ENCODE measurements at places on chromosomes 11 and 22.

- DNase-seq, result no peak
Measured at GRCh38 chr11:73972620-73973449, 9.8 kb downstream of the UCP2 start.

- no peak for DNase-seq
Measured at GRCh38 chr11:129639300-129639699, 176.3 kb upstream of the TMEM45B start.

- no peak for DNase-seq
Measured at GRCh38 chr11:131463649-131464425, 93.4 kb downstream of the NTM start.

- no peak for DNase-seq
Measured at GRCh38 chr11:2929950-2930703, 907 bp upstream of the PHLDA2 start.

DNA sequence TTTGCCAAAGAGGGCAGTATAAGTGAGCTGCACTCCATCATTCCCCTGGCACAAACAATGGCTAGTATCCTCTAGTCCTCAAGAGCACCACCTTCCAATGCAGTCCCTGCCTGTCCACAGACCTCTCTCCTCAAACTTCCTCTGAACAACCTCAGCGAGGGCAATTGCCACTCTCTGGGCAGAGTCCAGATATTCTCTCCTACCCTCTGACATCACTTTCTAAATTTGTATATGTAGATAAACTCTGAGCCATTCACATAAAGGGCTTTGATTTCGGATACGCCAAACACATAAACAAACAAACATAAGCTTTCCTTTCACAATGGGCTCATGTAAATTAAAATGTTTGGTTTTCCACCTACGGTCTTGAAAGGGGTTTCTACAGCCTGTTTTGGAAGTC lies 3.0 kb upstream of the SLC43A3 start:
- DNase-seq, result no peak

DNA sequence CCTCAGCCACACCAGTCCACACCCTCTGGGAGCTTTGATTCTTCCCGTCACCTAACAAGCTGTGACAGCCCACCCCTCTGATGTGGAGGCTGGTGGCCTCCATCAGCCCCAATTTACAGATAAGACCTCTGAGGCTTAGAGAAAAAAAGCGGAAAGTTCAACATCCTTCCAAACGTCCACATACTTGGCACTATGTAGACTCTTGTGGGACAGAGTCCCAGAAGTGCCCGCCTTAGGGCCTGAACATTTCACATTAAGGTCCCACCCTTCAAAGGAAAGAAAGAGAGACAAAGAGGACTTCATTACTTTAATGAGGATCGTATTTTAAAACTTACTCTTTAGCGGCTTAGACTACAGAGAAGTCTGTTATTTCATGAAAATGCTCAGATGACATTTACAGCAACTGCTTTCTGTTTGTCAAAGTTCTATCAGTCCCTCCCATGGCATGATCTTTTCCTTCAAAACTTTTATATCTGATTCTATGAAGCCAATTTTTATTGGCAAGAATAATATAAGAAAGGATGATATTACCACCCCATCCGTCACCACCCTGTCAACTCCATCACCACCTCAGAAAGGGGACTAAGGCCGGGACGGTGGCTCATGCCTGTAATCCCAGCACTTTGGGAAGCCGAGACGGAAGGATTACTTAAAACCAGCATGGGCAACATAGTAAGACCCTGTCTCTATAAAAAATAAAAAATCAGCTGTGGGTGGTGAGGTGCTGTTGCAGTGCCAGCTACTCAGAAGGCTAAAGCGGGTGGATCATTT lies 15.7 kb upstream of the SCGB1A1 start:
- no peak for DNase-seq

GRCh38 chr22:48581205-48581766 lies 1246.4 kb downstream of the BRD1 start:
- no peak for DNase-seq

DNA sequence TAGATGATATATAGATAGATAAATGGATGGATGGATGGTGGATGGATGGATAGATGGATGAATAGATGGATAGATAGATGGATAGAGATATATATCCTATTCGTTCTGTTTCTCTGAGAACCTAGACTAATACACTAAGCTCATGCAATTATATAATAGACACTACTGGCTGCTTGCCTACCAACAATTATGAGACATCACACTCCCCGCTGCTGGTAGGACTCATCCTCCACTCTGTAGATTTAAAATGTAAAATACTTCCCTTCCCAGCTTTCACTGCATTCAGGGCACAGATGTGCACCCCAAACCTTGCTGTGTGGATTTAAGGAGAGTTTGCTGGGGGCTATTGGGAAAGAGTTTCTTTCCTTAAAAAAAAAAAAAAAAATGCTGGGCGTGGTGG lies 28.3 kb upstream of the RCN1 start:
- DNase-seq, result no peak

GRCh38 chr11:2945031-2945756 lies 16.0 kb upstream of the PHLDA2 start:
- DNase-seq, result no peak

- DNase-seq, result no peak
Measured at GRCh38 chr11:11306855-11307254, 46.2 kb downstream of the CSNK2A3 start.

DNA sequence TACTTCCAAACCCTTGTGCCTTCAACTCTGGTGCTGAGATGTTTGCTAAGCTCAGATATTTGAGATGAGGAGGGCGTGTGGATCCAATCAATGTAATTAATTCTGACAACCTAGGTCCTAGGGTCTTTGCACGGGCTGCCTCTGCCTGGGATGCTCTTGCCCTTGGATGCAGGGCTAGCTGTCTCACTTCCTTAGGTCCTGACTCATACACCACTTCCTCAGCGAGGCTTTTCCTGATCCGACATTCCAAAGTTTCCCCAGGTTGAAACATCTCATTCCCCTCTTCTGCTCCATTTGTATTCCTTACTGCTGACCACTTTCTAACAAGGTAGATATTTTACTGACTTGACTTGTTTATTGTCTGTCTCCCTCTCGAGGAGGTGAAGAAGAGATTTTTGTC lies 43.0 kb upstream of the NTM start:
- DNase-seq, result no peak

GRCh38 chr22:50683086-50683993 lies 10.7 kb downstream of the SHANK3 start:
- DNase-seq, result no peak

GRCh38 chr22:35888181-35888870 lies 140.3 kb downstream of the RBFOX2 start:
- no peak for DNase-seq

DNA sequence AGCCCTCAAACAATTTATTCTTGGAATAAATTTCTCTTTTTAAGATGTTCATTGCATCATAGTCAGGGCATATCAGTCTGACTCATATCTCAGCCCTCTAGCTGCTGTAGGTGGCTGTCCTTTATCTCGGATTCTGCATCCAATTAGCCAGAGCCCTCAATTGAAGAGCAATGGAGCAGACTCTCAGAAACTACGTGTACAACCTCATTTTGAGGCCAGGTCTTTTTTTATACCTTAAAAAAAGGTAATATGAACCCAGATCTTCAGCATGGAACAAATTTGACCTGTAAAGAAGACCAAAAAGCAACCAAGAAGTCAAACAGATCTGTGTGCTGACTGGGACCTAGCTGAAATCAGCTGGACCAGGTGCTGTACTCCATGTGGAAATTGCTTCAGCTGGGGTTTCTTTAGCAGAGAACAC lies 8.7 kb downstream of the OR52A5 start:
- DNase-seq, result no peak

DNA sequence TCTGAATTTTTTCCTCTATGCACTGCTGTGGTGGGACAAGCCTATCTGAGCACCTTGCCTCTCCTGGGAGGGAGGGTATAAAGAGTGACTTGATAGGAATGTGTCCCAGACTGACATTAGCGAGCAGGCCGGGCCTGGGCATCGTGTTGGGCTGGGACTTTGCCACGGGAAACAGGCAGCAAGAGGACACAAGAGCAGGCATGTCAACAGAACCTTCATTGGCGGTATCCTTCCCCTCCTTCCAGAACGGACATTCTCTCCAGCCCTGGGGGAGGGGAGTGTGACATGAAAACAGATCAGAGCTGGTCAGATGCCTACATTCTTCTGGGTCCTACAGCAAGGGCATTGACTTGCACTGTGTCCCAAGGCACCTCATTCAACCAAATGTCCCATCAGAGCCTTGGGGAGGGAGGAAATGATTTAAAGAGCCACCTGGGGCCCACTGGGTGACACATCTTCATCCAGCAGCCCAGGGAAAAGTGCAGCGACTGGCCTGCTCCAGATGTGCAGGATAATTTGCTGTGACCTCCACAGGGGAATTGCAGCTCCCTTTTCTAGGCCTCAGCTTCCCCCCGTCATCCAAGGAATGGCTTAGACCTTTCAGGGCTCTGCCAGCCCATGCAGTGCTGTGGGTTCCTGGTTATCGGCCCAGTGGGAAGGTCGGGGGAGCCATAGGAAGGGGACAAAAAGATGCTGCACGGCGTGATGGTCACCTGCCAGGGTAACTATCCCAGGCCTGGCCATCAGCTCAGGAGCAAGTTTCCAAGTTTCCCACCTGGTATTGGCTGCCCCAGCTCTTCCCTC lies 21.8 kb upstream of the UVRAG start:
- DNase-seq, result no peak

DNA sequence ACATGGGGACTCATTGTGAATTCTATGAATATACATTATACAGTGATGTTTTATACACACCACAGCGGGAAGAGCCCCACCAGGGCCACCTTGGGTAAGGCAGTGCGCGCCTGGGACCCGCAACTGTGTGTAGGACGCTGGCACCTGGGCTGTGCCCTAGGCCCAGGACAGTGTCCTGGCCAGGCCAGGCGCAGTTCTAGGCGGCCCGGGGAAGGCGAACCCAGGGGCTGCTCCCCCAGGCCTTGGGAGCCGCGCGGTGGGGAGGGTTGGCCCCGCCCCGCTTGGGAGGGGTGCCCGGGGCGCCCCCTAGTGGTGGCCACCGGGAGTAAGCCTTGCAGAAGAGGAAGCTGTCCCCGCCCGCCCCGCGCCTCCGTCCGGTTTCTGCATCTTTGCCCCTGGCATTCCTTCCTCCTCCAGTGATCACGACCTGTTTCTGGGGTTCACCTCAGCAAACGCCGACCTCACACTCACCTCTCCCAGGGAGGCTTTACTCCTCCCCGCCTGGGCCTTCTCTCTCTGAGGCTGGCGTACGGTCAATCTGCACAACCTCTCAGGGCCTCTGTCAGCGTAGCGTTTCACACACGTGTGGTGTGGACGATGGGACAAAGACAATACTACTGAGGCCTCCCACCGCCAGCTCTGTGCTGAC lies 9.5 kb upstream of the EHD1 start:
- peak; percentile 77 for DNase-seq

- no peak for DNase-seq
Measured at GRCh38 chr11:102722821-102723220, 1.9 kb downstream of the MMP8 start.

DNA sequence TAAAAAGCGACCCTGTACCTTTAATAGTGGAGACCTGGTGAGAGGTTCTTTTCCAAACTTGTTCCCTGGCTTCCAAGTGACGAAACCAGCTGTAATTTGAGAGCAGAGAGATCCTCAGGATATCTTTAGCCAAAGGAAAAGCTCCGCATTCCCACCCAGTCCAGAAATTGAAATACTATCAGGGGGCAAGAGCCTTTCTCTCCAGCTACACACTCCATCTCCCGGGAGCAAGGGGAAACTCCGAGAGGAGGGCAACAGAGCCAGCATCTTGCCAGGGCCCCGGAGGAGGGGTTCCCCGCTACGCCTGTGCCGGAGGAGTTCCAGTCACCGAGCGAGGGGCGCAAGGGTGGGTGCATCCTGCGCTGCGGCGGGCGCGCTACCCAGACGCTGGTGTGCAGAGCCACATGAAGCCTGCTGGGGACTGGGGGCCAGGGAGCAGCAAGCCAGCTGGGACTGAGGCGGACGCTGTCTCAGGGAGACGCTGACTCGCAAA lies at the start of gene FIBIN:
TSS of gene FIBIN (plus strand) at position 148 of the 493 bp plus-strand sequence. CDS start 415 bp downstream, outside the sequence.
- DNase-seq, result no peak

- no peak for DNase-seq
Measured at GRCh38 chr11:21372672-21373071, 703.3 kb downstream of the NELL1 start.

DNA sequence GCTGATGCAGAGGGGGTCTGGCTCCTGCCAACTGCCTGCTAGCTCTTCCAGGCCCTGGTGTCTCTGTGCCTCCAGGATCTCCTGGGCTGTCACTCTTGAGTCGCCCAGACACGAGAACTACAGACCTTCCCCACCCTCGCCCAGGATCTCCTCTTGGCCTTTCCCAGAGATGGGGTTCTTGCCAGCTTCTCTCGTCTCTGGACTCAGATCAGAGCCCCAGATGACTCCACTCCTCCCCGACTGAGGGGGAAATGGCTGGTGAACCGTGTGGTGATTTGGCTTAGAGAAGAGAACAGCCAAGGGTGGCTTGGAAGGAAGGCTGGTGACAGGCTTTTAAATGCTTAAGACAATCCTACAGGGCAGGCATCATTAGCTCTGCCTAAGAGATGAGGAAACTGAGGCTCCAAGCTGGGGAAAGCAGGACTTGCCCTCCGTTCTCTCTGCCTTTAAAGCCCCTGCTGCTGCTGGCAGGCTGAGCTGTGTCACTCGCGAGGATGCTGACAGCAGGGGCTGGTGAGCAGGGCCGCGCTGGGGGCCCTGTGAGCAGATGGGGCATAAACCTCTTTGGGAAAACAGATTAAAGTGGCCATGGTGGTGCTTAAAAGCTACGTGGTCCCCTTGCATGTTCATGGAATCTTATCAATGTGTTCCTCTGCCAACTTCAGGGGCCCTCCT lies 90.3 kb upstream of the THY1 start:
- DNase-seq, result no peak

DNA sequence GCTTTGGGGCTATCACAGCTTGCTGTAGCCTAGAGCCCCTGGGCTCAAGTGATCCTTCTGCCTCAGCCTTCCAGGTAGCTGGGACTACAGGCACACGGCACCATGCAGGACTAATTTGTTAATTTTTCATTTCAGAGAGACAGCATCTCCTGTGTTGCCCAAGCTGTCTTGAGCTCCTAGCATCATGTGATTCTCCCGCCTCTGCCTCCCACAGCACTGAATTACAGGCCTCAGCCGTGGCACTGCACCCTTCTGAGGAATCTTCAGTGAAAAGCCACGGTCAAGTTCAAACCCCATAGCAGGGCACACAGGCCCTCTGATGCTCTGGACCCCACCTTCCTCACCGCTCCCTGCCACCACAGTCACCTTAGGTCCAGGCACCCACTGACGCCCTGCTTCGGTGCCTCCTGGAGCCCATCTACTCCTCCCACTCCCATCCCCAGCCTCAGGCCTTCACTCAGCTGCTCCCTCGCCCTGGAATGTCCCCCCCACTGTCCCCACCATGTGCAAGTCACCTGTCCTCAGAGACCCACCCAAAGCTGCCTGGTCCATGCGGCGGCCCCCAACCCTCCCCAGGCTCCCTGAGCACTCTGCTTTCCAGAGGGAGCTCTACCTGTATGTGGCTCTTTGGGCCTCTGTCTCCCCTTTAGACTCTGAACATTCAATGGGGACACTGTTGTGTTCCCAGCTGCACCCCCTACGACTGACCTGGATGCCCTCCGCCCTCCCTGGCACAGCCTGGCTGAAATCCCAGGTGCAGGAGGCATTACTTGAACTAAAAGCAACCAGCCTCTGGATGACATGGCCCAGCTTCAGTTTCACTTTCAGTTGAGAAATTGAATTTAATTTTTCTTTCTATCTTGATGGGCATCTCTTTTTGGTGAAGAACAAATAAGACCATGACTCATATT lies 1.6 kb downstream of the APOL2 start:
- DNase-seq, result no peak

Measured in stimulated activated CD4-positive, alpha-beta T cell treated with anti-CD3 and anti-CD28 coated beads, TNF-alpha, amount 100 ng/mL, for 1 hour (primary cell).